ENCODE measurements at places on chromosomes 3 and 15.

- no peak for DNase-seq
Measured at GRCh38 chr3:144875211-144875610, 903.6 kb downstream of the DIPK2A start.

GRCh38 chr3:97720417-97720816 is 44.1 kb upstream of the ARL6 start:
- DNase-seq, result no peak

GRCh38 chr15:36294359-36294758 is 285.1 kb upstream of the CDIN1 start:
- no peak for DNase-seq

GRCh38 chr15:39456582-39457330 is 124.1 kb upstream of the THBS1 start:
- DNase-seq, result no peak

DNA sequence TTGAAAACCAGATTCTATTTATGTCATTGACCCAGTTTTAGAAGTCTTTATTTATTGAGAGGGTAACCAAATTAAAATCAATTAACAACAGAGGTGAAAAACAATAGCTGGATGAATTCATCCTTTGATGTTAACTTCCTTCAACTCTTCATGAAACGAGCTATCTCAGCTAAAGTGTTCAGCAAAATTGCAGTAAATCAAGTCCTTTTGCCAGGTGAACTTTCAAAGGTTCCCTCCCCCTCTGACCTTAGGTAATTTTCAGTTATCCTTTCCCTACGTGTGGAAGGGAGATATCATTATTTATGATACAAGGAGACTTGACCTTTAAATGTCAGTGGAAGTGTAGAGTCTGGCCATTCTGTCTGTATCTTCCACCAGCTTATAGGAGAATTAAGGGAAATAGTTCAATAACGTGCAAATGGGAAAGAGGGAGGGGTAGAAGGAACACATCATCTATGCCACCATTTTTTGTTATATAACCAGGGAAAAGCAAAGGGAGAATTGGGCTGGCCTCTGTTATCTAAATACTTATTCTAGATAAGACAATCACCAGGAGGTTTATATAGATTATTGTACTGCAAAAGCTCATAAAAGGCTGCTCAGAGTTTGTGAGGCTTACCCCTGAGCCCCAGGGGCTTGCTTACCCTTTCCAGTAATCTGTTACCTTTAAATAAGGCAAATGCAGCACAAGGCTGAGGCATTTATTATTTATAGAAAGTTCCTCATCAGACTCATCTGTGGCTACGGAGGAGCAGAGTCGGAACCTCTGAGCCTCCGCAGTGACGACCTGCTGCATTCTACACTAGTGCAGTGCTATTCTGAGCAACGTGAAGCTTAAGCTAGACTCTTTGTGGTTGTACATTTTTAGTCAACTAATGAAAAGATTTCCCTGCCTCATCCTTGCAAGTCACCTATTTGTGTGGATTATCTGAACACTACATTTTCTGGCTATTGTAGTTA is 97.7 kb upstream of the ZBED2 start:
- DNase-seq, result no peak

DNA sequence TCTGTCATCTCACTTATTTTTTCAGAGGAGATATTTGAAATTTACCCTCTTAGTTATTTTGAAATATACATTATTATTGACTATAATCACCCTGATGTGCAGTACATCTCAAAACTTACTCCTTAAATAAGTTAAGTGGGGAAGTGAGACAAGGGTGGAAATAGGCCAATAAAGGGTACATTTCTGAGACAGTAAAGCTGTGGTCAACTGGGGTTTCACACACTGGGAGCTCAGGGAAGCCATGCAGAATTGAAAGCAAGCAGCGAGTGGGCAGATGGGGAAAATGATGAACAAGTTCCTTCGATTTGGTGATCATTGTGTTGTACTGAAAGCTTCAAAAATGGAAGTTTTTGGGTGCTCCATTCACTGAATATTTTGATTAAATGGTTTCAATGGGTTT is 21.6 kb upstream of the MOBP start:
- DNase-seq, result no peak

DNA sequence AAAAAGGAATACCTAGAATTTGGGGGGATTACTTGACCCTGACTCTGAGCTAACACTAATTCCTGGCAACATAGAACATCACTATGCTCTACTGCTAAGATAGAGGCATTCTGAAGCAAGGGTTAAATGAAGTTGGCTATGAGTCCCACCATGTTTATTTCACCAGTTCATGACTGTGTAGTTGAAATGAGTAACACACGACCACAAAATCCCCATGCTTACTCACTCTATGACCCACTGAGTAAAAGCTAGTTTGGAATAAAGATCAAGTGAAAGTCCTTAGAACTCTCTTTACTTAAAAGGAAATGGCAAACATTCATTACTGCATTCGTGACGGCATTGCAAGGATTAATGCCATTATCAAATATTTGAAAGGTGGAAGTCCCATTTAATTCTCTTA is 47.4 kb downstream of the MRPL46 start:
- no peak for DNase-seq

DNA sequence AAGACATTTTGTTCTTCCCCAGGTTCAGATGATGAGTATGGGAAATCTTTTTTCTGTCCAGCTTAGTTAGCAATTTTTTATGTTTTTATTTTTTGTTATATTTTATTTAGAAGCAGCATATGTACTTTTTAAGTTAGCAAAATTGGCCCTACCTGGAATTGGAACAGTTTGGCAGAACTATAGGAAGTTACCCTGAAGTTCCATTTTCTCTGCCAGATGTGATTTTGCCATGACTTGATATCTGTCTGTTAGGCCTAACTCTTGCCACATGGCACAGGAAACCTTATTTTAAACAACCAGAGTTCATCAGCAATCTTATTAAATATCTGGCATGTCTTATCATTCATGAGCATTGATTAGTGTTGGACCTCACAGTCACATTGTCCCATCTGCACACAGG is 67.1 kb downstream of the ADAMTSL3 start:
- DNase-seq, result no peak

DNA sequence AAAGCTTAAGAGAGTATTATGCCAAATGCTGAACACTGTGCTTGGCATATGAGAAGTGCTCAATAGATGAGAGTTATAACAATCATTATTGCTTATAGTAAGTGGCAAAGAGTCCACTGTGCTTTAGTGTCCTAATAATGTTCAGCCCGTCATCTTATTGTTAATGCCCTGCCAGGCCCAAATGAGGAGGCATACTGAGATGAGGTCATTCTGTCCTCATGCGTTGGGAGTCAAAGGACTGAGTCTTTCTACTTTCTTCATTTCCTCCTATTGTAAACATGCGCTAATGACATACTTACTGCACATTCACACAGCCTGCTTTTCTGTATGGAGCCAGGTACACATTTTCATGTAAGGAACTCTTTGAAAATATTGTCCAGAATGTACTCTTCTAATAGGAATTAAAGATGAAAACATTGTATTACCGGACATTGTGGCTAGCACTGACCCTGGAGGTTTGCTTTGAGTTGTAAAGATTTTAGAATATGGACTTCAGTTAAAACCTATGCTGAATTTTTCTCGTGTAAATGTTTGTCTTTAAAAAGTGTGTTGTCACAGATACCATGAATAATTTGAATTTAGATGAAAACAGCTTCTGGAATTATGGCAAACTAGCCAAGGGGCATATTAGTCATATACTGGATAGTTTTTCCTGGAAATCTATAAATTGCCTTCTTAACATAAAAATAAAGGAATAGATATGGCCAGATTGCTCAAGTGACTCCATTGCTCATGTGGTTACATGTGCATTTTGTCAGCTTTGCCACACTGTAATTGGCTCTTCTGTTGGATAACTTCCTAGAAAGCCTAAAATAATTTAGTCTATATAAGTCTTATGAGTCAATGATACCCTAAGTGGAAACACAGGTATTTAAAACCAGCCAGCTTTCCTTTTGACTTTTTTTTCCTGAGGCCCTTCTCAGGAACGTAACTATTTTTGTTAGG is 38.3 kb downstream of the KBTBD12 start:
- no peak for DNase-seq

- no peak for DNase-seq
Measured at GRCh38 chr3:8282541-8283165, 219.0 kb upstream of the LMCD1 start.

DNA sequence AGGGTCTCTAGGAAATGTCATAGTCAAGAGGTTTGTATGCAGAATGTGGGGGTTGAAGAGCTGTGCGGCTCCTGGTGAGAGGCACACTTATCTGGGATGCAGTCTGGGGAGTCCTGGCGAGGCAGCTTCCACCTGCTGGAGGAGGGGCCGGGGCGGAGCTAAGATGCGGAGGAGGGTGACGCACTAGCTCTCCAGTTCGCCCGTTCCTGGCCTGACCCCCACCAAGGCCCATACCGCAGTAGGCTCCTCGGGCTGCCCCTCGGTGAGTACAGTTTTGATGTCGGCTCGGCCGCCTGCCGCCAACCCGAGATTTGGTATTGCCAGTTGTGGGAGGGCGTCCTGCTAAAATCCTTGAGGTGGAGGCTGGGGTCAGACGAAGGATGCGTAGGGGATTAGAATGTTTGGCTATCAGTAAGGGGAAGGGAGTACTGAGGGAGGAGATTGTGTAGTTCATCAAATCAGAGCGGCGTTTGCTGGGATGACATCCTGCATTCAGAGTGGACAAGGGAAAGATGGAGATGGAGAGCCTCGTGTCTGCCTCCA is at the start of gene SCG5:
SCG5 (plus strand) TSS at position 194 of the 543 bp plus-strand sequence. CDS start 1,883 bp downstream, outside the sequence.
- DNase-seq, result peak; percentile 79

- DNase-seq, result no peak
Measured at GRCh38 chr3:166531730-166532129, 694.5 kb upstream of the BCHE start.

DNA sequence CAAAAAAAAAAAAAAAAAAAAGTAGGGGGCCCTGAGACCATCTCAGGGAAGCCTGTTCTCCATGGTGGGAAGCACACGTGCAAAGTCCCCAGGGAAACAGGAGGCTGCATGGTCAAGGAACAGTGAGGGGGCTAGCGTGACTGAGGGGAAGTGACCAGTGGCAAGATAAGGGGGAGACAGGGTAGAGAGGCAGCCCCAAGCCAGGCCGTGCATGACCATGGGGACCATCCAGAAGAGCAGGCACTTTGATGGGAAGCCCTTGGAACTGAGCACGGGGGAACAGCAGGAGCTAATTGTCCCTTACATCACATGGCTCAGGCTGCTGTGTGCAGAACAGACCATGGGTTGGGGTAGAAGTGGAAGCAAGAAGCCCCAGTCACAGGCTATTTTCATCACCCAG is 196.2 kb downstream of the NTRK3 start:
- no peak for DNase-seq

DNA sequence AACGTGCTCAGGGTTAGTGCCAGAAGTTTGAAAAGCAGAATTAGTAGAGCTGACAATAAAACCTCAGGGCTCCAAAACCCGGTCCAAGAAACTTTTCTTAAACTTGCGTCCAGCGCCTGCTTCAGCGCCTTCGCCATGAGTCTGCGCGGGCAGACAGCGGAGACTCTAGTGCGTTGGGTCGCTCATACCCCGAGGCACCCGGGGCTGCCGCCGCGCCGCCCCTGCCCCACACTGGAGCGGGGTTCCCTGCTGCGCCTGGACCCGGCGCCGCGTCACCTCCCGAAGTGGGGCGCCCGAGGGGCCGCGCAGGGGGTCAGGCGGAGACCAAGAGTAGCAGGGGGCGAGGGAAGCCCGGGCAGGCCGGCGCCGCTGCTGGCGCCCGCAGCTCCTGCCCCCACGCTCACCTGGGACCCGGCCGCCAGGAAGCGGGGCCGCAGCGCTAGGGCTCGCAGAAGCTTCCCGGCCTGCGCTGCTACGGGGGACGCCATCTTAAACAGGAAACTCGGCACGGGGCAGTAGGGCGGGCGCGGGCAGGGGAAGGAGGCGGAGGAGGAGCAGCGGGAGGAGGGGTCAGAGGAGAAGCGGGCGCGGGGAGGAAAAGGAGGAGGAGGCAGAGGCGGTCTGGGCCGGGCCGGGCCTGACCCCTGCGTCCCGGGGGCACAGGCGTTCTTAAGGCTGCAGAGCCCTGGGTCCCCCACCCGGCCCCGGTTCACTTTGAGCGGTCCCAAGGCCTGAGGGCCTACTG is at the start of gene SUCLG2:
SUCLG2 (minus strand) TSS at position 514 of the 745 bp plus-strand sequence; CDS start at position 488, 26 bp downstream.
- DNase-seq, result peak; percentile 24

GRCh38 chr3:134883697-134884385 is 88.8 kb downstream of the EPHB1 start:
- no peak for DNase-seq

GRCh38 chr3:106130384-106131198 is 261.8 kb upstream of the CBLB start:
- no peak for DNase-seq

GRCh38 chr3:128445357-128445756 is 21.3 kb downstream of the DNAJB8 start:
- no peak for DNase-seq

DNA sequence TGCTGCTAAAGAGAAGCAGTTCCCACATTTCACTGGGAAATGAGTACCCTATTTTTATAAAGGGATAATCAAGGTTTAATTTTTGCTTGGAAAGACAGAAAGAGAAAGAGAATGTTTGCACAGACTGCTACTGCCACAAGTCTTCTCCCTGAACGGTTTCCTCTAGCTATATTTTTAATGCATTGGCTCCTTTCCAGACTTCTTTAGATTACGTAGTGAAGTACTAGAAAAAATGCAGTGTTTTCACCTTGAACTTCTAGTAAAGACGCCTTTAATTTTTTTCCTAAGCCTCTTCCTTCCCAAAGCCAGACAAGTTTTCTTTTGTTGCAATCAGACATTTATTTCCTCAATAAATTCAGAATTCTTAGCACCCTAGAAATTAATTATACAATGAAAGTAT is 248.3 kb upstream of the CCDC54 start:
- peak; percentile 5 for DNase-seq

- no peak for DNase-seq
Measured at GRCh38 chr3:111311709-111312235, 230.2 kb upstream of the CD96 start.

GRCh38 chr3:50264383-50264963 is 4.5 kb upstream of the SEMA3B start:
- DNase-seq, result no peak

DNA sequence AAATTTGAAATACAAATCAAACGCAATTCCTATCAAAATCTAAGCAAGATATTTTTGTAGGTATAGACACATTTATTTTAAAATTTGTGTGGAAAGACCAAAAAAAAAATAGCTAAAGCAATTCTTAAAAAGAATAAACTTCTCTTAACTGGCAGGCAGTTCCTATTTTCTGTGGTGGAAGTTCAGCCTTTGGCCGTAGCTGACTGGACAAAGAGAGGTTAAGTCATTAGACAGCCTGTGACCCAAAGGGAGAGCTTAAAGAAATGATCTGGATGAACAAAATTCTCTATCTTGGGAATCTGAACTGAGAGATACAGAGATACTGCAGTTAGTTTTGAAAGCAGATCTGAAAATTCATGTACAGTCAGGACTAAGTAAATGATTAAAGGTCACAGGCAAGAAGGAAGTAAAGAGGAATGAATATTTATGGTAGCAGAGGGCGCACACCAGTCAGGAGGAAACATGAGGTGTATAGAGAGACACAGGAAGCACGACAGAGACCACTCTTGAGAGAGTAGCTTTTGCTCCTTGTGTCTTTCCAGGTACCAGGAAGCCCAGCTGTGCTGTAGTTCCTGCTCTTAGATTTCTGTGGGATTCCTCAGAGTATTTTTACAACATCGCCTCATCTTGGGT is 57.5 kb downstream of the TPRG1 start:
- DNase-seq, result no peak

- no peak for DNase-seq
Measured at GRCh38 chr15:73928971-73929627, 2.8 kb downstream of the LOXL1 start.

All from NCI-H2171 (cell line).